CD14-positive monocyte (primary cell): ENCODE measurements at places on chromosomes 7 and 10.
A peak's percentile ranks its signal among the peaks of the same experiment; 100 is the strongest.

GRCh38 chr10:3747248-3747960, 37.6 kb downstream of the KLF6 start:
- DNase-seq = no peak

DNA sequence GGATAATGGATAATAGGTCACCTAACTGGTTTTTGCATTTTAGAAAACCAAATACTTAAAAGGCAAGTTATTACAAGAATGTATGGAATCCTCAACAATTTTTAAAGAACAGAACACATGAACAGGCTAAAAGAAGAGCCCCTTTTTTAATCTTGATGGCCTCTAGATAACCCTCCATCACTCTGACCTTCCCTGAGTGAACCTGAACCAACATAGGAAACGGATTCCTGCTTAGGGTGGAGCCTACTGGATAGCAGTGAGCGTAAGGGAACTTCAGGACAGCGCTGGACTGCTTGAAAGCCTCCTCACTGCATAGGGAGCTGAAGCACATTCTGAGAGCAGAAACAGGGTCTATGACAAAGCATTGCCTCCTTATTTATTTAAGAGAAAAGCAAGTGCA, 20.5 kb downstream of the TRPV5 start:
- DNase-seq = no peak

- DNase-seq = peak; percentile 61
Measured at GRCh38 chr10:22737587-22737986, 23.2 kb upstream of the PIP4K2A start.

- DNase-seq = no peak
Measured at GRCh38 chr7:89593125-89593524, 561.1 kb upstream of the STEAP1 start.

- peak; percentile 10 for DNase-seq
Measured at GRCh38 chr7:77657427-77658224, 38.6 kb upstream of the RSBN1L start.

GRCh38 chr7:91193141-91193540, 71.1 kb upstream of the FZD1 start:
- DNase-seq = no peak

- no peak for DNase-seq
Measured at GRCh38 chr7:148722340-148723165, 23.9 kb downstream of the CUL1 start.

DNA sequence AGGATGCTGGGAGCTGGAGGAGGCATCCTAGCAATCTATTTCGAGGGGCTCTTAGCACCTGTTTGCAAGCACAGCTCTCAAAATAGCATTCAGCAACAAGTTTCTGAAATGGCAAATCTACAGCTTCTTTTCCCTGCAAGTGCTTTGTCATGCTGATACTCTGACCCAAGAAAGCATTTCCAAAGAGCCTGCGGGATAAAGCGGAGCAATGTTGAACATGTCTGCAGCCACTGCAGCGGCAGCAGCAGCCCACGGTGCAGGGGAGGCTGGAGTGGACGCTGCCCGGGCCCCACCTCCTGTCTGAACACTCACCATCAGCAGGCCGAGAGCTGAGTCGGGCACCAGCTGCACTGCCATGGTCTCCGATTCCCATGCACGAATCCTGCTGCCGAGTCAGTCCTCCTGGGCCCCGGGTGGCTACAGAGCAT, 964 bp downstream of the FRMD4A start:
- no peak for DNase-seq

DNA sequence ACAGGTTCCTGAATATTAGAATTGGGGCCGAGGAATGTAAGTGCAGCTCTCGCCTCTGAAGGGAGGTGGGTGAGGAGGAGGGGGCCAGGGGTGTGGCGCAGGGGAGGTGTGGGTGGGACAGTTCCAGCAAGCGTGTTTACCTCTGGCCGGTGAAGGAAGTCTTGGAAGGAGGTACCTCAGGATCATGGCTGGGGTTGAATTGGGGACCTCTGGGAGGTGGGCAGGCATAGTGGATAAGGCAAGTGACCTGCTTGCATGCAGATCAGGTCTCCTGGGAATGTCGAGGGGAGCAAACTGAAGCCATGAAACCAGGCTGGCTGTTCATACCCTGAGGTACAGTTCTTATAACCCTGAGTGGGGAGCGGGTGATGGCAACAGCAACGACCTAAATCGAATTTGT, 2.0 kb downstream of the ZNF775 start:
- DNase-seq = no peak
